ENCODE measurements at places on chromosomes 11 and 22.
A peak's percentile ranks its signal among the peaks of the same experiment; 100 is the strongest.

DNA sequence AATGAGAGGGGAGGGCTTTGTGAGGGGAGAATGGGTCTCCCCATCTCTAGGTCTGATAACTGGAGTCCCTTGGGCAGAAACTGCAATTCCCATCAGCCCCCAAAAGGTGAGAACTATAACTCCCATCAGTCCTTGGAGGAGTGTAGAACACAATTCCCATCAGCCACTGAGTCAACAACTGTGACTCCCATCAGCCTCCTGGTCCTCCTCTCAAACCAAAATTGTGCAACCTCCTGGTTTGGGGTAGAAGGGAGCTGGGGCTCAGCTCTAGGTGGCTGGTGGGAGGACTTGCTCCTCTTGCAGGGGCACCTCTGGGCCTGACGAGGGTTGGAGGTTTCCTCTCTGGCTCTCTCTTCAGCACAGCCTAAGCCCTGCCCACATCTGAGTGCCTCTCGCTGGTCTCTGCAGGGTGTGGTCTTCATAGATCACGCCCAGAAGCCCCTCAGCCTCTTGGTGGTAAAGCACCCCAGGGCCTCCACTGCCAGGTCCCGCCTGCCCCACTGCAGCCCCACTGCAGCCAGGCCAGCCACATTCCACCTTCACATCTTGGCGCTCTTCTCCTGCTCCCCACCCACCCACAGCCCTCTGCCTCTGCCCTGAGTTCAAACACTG, 18.5 kb downstream of the SLC22A12 start:
- no peak for DNase-seq

DNA sequence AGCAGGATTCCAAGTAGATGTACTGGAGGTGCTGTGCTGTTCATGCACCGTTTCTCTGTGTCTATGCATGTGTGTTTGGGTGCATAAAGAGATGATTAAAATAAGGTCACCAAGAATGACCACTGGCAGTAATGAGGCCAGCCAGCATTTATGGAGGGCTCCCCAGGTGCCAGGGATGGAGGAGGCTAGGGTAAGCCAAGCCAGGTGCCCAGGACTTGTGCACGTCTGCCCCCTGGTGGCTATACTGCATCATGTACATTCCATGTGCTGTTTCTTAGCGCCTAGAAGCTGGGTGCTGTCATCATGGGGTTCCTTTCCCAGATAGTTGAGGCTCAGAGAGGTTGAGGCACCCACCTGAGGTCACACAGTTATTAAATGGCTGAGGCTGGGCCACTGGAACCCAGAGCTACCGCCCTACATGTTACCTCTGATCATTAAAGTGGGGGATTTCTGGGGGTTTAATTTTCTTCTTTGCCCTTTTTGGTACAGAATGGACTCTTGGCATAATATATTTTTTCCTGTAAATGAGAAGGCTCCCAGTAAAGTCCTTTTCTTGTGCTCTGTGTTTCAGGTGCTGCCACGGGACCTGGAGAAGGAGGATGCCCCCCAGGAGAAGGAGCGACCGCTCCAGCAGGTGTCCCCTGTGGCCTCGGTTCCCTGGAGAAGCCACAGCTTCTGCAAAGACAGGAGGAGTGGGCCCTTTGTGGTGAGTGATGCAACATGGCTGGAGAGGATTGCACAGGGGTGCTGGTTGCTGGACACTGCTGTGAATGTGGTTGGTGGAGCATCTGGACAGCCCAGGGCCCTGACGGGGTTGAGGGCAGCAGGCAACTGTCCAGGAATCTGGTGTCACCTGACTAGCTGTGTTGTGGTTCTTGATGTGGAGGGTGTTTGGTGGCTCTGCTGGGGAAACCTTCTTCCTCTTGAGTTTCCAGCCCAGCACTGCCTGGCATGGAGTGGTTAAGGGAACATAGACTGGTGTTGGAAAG, 96.4 kb downstream of the KIAA1671 start:
- DNase-seq: peak; percentile 82

- DNase-seq: peak; percentile 55
These were observed 33.4 kb upstream of the WNT7B start for GRCh38 chr22:46010207-46010867.

DNA sequence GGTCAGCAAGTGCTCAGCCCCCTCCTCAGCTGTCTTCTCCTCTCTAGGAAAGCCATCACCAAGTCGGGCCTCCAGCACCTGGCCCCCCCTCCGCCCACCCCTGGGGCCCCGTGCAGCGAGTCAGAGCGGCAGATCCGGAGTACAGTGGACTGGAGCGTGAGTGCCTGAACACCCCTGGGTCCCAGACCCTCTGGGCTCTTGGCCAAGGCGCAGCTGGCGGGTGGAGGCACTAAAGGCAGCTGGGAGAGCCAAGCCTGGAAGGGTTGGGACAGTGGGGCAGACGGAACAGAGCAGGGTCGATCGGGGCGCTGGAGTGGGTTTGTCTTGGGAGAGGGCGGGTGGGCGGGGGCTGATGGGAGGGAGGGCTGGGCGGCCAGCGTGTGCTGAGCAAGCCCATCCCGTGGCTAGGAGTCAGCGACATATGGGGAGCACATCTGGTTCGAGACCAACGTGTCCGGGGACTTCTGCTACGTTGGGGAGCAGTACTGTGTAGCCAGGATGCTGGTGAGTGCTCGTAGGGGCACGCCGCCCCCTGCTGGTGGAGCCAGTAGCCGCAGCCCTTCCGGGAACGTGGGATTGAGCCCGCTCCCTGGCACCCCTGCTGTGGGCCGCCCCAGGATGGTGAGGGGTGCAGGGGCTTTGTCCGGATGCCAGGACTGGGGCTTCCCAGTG, 14.1 kb upstream of the MDK start:
- peak; percentile 88 for DNase-seq

DNA sequence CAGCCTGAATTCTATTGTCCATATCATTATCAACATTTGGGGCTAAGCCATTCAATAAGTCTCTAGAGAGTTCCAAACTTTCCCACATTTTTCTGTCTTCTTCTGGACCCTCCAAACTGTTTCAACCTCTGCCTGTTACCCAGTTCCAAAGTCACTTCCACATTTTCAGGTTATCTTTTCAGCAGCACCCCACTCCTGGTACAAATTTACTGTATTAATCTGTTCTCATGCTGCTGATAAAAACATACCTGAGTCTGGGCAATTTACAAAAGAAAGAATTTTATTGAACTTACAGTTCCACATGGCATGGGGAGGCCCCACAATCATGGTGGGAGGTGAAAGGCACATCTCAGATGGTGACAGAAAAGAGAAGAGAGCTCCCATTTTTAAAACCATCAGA, 5.8 kb downstream of the OR5AK2 start:
- no peak for DNase-seq

DNA sequence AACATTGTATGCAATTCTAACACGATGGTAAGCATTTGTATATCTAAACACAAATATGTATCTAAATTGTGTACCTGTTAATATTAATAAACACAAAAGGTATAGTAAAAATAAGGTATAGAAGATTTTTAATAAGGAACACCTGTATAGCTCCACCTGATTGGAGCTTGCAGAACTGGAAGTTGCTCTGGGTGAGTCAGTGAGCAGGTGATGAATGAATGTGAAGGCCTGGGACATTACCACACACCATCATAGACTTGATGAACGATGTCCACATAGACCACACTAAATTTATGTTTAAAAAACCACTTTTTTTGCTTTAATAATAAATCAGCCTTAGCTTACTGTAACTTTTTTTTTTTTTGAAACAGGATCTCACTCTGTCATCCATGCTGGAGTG, 97.6 kb upstream of the CLMP start:
- DNase-seq: no peak

DNA sequence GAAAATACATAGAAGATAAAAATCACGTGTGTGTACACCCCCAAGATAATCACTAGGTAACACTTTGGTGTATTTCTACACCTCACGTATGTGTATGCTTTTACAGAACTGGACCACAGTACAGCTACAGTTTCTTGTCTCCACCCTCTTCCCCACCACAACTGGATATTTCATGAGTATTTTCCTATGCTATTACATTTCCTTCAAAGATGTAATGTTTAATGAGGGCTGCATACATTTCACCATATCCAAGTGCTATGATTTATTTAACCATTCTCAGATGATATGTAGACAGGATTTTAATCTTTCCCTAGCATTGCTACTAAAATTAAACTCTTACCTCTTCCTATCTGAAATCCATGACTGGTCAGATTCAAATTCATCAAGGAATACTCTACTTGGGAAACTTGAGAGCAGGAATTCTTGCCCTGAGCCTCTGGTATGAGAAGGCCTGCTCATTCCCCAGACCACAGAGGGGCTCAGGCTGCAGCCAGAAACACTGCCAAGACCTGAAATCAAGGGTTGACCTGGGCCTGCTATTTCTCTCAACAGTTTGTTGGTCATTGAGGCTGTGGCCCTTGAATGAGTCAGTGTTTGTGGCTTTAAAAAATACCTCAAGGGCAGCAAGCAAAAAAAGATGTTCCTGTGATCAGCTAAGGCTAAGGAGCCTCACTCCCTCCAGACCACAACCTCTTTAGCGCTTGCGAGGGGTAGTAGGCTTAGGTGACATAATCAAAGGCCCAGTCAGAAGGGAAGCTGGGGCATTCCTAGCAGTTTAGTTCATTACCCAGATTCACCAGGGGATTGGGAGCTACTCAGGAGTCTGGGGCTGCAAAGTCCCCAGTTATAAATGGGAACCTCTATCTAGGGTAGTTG, 55.5 kb downstream of the ABTB2 start:
- DNase-seq: no peak

GRCh38 chr22:39617342-39617741, 46.8 kb downstream of the CACNA1I start:
- no peak for DNase-seq

DNA sequence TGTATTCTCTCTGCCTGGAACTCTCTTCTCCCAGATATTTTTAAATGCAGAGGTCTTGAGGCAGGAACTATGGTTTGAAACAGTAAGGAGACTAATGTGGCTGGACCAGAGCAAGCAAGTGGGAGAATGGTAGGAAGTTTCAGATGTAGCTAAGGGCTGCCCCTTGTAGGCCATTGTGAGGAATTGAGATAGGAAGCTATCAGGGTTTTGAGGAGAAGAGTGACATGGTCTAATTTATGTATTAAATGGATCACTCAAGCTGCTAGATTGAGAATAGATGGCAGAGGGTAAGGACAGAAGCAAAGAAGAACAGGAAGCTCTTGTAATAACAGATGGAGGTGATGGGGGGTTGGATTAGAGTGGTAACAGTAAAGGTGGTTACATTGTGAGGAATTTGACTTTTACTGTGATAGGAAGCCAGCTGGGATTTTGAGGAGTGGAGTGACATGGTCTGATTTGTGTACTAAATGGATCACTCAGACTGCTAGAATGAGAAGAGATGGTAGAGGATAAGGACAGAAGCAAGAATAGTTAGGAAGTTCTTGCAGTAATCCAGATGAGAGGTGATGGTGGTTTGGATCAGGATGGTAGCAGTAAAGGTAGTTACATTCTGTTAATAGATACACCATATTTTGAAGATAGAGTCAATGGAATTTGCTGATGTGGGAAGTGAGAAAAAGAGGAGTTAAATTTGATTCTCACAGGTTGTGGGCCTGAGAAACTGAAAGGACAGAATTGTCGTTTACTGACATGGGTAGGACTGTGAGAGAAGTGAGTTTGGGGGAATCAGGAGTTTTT, 63.0 kb downstream of the HIPK3 start:
- DNase-seq: no peak

GRCh38 chr11:75779960-75780359, 11.4 kb downstream of the DGAT2 start:
- DNase-seq: no peak

DNA sequence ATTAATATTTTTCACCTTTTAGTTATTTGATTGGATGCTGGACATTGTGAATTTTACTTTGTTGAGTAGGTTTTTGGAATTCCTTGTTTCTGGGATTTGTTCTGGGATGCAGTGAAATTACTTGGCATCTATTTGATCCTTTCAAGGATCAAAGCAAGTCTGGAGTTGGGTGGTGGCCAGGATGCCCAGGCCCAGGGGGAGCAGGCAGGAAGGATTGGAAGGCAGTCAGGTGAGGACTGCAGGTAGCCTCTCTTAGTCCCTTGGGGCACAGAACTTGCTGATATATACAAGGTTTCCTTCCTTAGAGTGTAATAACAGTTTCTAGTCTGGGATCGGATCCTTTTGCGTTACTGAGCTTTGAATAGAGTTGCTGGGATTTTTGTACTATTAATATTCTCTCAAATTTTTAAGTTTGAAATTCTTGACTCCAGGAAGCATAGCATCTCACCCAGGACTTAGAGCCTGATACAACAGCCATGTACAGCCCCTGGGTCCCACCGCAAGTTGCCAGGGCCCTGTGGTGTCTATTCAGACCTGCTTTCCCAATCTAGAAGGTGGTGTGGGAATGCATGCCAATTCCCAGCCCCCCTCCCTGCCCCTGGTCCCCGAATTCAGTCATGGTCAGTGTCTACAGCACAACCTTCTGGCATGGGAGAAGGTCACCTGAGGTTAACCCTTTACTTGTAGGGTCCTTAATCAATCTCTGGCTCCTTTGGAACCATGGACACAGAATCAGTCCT, 6.1 kb downstream of the ZNF74 start:
- DNase-seq: no peak

- DNase-seq: no peak
These were observed 24.8 kb upstream of the FNBP4 start for GRCh38 chr11:47791774-47792430.

GRCh38 chr11:117489999-117490679, 162.5 kb downstream of the CEP164 start:
- DNase-seq: no peak

GRCh38 chr11:31790649-31791048, 20.5 kb downstream of the PAX6 start:
- DNase-seq: no peak

- DNase-seq: no peak
These were observed 86.6 kb upstream of the ARHGAP32 start for GRCh38 chr11:129278586-129279319.

GRCh38 chr11:44403176-44403575, 93.2 kb upstream of the ALX4 start:
- DNase-seq: no peak

DNA sequence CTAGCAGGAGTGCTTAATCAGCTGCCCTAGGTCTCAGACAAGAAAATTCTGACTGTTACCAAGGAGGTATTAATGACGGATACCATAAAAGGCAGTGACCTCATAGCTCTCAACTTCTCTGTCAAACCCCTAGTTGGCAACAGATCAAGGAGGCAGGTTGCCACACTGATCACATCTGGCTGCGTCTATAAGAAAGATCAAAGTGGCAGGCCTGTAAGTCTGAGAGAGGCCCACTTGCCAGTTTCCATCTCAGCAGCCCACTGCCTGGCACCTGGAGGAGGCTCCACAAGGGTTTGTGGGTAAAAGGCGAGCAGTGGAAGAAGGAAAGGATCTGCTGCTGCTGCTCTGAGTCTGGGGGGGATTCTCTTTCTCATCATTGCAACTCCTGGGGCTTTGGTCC, 239.6 kb upstream of the MPPED2 start:
- no peak for DNase-seq

DNA sequence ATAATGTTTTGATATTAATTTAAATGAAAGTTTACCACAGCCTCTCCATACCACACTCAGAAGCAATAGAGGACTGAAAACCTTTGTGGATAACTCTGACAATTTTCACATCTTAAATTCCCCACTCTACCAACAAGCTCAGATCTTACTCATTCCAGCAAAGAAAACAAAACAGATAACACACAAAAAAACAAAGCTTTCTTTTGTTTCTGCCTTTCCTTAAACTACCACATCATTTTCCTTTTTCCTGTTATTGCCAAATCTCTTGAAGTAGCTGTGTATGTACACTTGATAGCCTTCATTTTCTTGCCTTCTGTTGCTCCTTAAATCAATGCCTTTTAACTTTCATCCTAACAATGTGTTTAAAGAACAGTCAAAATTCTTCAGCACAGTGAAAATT, 484.9 kb downstream of the NTM start:
- DNase-seq: no peak

- no peak for DNase-seq
These were observed 191.6 kb upstream of the ARHGAP20 start for GRCh38 chr11:110903830-110904229.

GRCh38 chr11:47268448-47269001, 1.4 kb upstream of the MADD start:
- no peak for DNase-seq

All from sciatic nerve (tissue), 2 donors.